WTC11 (cell line): ENCODE measurements at places on chromosomes 4 and X. TPM values are rescaled to one million over a fixed set of nuclear protein-coding genes. Genes with fewer than 3 reads are reported as not detected.

DNA sequence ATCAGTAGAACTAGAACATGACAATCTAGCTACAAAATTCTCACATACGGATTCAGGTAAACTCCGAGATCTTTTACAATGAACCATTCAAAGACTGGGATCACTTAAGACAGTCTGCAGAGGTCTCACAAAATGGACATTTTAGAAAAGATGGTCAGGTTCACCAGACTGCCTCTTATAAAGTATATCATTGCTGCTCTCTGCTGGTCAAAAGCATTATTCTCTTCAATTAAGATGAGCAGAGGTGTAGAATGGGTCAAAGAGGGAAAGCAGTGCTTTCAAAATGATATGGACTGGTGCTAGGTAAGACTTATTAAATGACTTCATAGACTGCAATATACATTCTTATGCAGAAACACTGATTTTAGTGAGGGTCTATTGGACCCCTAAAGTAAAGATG, 434.7 kb downstream of the PACRGL start:
- DNase-seq: no peak

DNA sequence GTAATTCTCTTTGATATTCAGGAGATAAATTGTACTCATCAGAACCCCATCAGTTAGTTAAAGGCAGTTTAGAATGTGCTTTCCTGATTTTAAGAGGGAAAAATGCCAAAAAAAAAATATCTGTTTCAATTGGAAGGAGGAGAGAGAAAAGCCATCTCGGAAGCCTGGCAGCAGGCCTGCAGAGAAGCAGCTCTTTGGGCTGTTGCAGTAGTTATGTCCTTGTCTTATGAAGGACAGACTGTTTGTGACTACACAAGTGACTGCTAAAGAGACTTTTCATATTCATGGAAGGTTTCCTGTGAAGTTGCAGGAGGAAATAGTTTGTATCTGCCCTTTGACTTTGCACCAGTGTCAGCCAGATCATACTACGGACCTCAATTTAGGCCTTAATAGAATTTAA, 88.8 kb downstream of the DCLK2 start:
- no peak for DNase-seq

- DNase-seq: no peak
These were observed 20.6 kb downstream of the FBXO8 start for GRCh38 chr4:174262624-174263444.

- DNase-seq: no peak
These were observed 37.2 kb downstream of the EDNRA start for GRCh38 chr4:147518086-147518485.

GRCh38 chrX:7372825-7373525, 225.0 kb upstream of the PUDP start:
- DNase-seq: no peak

- DNase-seq: no peak
These were observed 36.6 kb upstream of the UGT2A1 start for GRCh38 chr4:69689599-69689998.

DNA sequence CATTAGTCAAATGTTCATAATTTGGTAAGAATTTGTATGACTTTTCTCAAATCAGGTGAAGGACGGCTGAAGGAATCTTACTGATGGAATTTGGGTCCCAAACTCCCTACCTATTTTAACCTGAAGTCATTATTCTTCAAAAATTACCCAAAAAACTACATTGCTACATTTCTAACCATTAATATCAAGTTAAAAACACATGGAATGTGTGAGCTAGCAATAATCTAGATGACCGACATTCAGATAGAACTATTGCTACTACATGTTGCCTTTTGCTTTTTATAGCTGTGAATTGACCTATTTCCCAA, 25.3 kb upstream of the WWC2 start:
- no peak for DNase-seq

GRCh38 chrX:19443869-19444526, 71.3 kb downstream of the MAP3K15 start:
- DNase-seq: no peak

DNA sequence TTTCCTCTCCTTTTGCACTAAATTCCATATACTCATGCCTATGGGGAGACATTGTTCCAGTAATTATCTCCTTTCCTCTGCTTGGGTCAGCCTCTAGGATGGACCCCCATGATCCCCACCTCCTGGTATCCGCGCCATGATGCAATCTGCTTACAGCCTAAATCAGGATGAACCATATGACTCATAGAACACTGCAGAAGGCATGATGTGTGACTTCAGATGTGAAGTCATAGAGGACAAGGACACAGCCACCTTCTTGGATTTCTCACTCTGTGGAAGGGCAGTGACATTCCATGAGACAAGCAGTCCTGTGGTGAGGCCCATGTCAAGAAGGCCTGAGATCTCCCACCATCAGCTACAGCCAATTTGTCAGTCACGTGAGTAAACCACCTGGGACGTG, 9.0 kb upstream of the TMEM144 start:
- no peak for DNase-seq

- no peak for DNase-seq
These were observed 841 bp downstream of the HTRA3 start for GRCh38 chr4:8270418-8270771.

- DNase-seq: peak; percentile 62
These were observed 863 bp upstream of the FAM193A start for GRCh38 chr4:2535376-2536192.

DNA sequence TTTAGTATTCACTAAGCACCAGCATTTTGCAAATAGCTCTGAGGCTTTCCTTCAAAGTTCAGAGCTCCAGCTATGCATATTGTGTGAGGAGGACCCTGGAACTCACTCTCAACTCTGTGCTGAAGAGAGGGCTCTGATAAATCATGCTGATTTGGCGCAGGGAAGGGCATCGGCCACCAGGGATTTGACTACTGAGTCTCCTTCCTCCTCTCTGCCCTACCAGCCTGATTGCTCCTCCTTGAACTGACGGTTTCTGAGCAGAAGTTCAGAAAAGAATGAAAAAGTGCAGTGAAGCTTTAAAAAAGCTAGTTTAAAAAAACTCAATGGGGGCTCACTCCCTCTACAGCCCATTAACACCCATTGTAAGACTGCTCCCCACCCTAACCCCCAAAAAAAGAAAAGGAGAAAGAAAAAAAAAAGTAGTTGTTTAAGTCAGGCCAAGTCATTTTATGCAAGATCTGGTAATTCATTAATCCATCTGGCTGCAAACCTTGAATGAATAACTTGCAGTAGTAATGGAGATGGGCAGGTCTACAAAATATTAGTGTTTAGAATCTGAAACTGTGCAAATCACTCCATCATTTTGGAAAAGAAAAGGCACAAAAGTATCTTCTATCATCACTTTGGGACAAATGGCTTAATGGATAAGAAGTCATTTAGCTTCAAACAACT, 13.3 kb downstream of the PPARGC1A start:
- no peak for DNase-seq

DNA sequence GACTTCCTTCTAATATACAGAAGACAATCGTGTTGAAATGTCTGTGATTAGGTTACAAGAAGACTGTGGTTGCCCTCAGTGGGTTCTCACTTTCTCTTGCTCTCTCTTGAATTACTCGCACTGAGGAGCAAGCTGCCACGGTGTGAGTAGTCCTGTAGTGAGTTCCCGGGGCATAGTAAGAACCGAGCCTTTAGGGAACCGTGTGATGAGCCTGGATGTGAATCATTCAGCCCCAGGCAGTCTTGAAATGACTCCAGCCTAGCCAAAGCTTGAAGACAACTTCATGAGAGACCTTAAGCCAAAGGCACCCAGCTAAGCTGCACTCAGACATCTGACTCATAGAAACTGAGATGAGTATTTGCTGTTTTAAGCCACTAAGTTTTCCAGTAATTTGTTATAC, 292.7 kb downstream of the SPOCK3 start:
- no peak for DNase-seq

DNA sequence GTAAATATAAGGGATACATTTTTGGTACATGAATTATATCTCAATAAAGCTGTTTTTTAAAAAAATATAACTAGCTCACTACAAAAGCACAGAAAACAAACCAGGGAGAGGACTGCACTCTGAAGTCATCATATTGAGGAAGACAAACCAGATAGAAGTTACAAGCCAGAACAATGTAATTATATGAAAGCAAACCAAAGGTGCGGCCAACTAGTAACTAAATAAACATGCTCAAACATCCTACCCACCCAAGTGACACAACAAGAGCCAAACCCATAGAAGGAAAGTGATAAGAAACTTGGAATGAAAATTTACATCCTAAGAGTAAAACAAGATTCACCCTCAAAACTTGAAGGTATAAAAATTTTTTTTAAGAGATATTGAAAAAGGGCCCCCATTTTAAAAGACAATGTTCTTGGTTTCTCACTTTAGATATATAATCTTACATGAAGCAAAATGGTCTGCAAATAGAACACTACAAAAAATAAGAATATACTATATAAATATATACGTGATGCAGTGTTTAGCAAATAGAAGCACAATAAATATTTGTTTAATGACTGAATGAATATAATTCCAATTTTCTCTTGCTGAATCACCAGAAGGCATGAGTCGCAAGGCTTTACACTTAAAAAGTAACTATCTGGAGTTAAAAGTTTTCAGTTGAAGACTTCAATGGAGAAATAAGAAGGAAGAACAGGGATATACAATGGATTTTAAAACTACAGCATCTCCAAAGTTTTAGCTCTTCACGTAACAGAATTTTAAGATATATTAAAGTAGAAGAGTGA, 4.0 kb upstream of the SH3D19 start:
- DNase-seq: no peak

GRCh38 chr4:86586160-86586572, 7.9 kb upstream of the PTPN13 start:
- DNase-seq: no peak

- DNase-seq: no peak
These were observed 832 bp downstream of the EGFL6 start for GRCh38 chrX:13570261-13570605.

DNA sequence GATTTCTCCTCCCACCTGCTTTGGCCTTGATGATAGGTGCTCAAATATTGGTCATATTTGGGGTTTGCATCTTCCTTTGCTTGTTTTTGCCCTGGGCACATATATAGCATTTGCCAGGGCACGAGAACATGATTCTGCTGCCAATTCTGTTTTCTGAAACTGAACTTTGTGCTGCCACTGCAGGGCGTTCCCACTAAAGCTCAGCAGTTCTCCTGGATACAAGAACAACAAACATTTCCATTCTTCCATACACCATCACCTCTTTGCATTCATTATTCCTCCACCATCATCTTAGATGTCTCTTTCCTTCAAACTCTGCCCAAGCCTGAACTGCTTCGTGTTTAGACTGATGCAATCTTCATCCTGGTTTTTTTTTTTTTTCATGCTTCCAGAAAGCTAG, 36.3 kb upstream of the GATB start:
- DNase-seq: no peak

DNA sequence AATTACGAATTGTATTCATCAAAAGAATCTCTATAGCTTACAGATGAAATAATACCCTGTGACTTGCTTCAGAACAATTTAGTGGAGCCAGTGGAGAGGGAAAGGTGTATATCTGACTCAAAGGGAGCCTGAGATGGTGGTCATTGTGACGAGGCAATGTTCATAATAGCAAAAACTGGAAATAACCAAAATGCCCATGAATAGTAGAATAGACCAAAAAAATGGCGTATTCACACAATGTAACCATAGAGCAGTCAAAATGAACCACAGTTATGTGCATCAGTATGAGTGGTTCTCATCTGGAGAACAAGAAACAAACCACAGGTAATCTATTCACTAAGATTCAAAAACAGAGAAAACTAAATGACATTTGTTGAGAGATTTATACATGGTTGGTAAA, 125.3 kb upstream of the CLNK start:
- DNase-seq: no peak

GRCh38 chr4:1615786-1616556, 68.1 kb downstream of the FAM53A start:
- DNase-seq: no peak

DNA sequence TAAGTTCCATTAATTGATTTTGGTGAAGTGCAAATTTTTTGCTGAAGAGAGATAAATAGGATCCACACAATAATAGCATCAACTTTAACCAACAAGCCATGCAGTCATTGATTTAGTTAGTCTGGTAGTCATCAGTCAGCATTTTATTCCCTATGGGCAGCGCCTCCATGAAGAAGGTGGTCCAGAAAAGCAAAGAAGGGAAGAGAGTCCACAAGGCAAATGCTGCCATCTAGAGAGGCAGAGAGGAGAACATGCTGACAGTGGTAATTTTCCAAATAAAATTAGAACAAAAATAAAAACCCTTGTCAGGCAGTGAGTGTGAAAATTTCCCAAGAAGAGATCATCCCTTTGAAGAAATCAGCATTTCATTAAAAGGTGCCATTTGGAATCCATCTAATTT, 366.7 kb upstream of the FAM241A start:
- DNase-seq: no peak

- no peak for DNase-seq
These were observed 168.5 kb upstream of the MXRA5 start for GRCh38 chrX:3514996-3515395.

GRCh38 chr4:186563761-186564160, 8.4 kb upstream of the MTNR1A start:
- DNase-seq: no peak

DNA sequence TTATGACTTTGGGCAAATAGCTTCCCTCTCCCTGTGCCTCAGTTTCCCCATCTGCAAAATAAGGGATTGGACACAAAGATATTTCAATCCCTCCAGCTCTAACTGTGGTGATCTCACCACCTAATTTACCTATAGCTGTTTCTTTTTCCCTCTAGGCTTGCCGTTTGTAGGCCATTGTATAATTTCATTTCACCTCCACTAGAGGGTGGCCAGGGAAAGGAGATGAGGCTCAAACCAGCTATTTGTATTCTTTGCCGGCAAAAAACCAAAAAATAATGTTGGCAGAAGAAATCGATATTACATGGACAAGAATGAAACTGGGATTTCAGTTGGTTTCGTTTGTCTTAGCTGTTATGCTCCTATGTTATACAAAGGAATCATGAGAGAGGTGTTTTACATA, 36.1 kb upstream of the DOCK11 start:
- no peak for DNase-seq

The HMGN5 gene
- 21.7 to 23.4 TPM (median 22.5 TPM) in 3 replicates for total RNA-seq

The SLC7A11 gene
- 4.8 to 10.1 TPM (median 5.0 TPM) in 3 replicates for total RNA-seq

The GPC4 gene
- 120 to 144 TPM (median 120 TPM) in 3 replicates for total RNA-seq

The CYTL1 gene
- total RNA-seq: 3.2 to 7.9 TPM (median 7.1 TPM) in 3 replicates

The F8A2 gene
- not detected in 3 replicates for total RNA-seq

The SLC10A4 gene
- 2.1 to 3.0 TPM (median 2.6 TPM) in 3 replicates for total RNA-seq

The GRID2 gene
- 24.6 to 26.8 TPM (median 25.5 TPM) in 3 replicates for total RNA-seq

The FRMD7 gene
- not detected in 3 replicates for total RNA-seq
